ENCODE measurements at places on chromosomes 5 and 9. TPM values are rescaled to one million over a fixed set of nuclear protein-coding genes. Genes with fewer than 3 reads are reported as not detected.

ZNG1A gene
- 29.6 TPM for total RNA-seq

NXNL2 gene
- total RNA-seq, result not detected

F2RL2 gene
- not detected for total RNA-seq

PGM5 gene
- not detected for total RNA-seq

RETREG1 gene
- 21.5 TPM for total RNA-seq

SPATA31D4 gene
- not detected for total RNA-seq

IFNA21 gene
- not detected for total RNA-seq

PCDHGA7 gene
- 0.05 TPM for total RNA-seq

PCDHB5 gene
- not detected for total RNA-seq

DMRT2 gene
- total RNA-seq, result 0.21 TPM

AIF1L gene
- 0.72 TPM for total RNA-seq
